Prostate gland (tissue), 2 donors: ENCODE measurements at places on chromosomes 3 and 15. TPM values are rescaled to one million over a fixed set of nuclear protein-coding genes. Genes with fewer than 3 reads are reported as not detected.

DNA sequence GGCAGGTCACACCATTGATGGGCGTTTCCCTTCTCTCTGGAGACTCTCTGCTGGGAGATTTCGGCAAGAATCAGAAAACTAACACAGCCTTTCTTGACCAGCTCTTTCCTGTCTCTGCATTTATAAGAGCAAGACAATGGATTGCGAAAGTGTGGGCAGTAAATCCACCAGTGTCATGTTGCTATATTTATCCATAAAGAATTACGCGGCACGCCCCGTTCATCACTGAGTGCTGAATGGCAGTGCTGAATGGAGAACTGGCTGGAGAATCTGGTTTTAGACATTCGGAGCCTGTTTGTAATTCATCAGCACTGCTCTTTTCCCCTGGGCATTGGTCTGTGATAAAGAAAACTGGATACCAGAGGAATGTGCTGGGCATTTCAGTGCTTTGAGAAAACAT is 2.0 kb upstream of the CEMIP start:
- peaks cover 6% of the 10 kb centered on the region for H3K4me1 ChIP-seq
- H3K27me3 ChIP-seq: no peaks in the 10 kb centered on the region
- no peaks in the 10 kb centered on the region for H3K36me3 ChIP-seq
- peak overlapping the region; percentile 71 for H3K27ac ChIP-seq

DNA sequence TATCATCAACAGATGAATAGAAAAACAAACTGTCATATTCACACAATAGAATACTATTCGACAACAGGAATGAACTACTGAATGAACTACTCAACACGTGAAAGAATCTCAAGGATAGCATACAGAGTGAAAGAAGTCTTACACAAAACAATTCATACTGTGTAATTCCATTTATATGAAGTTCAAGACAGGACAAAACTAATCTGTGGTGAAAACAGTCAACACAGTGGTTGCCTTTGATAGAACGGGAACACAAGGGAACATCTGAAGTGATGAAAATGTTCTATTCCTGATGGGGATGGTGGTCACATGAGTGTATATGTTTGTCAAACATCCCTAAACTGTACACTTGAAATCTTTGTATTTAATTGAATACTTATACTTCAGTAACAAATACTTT is 2.6 kb upstream of the SUSD5 start:
- peaks cover 2% of the 10 kb centered on the region for H3K27me3 ChIP-seq
- no peak overlapping the region for H3K4me3 ChIP-seq
- no peak for DNase-seq
- no peak overlapping the region for H3K27ac ChIP-seq
- H3K36me3 ChIP-seq: no peaks in the 10 kb centered on the region
- H3K4me1 ChIP-seq: no peaks in the 10 kb centered on the region

DNA sequence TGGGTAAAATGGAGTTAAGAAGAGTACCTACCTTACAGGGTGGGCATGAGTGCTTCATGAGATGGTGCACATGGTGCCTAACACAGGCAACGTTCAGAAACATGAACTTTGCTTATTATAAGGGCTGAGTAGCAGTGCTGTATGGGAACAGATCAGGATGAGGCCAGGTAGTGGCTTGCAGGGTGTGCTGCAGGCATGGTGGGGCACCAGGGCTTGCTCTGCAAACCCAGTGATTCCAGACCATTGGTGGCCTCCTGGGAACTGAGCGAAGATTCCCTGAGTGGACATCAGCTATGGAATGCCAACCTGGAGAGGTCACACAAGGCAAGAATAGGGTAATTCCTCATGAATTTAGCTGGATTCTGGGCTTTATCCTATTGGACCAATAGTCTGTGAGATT is 15.8 kb downstream of the TMEM43 start:
- no peak overlapping the region for H3K27ac ChIP-seq
- no peak overlapping the region for H3K4me3 ChIP-seq
- no peak for DNase-seq
- peaks cover 5% of the 10 kb centered on the region for H3K36me3 ChIP-seq
- H3K27me3 ChIP-seq: no peaks in the 10 kb centered on the region

- H3K4me3 ChIP-seq: no peak overlapping the region
- H3K27me3 ChIP-seq: no peaks in the 10 kb centered on the region
- DNase-seq: peak; percentile 55
- peaks cover 6% of the 10 kb centered on the region for H3K4me1 ChIP-seq
Measured at GRCh38 chr15:73802431-73803041, 49.4 kb upstream of the INSYN1 start.

- H3K4me3 ChIP-seq: no peak overlapping the region
- no peaks in the 10 kb centered on the region for H3K4me1 ChIP-seq
- no peaks in the 10 kb centered on the region for H3K36me3 ChIP-seq
Measured at GRCh38 chr3:11434017-11434526, 161.9 kb downstream of the ATG7 start.

- DNase-seq: peak; percentile 9
- peak overlapping the region; percentile 55 for H3K27ac ChIP-seq
- H3K36me3 ChIP-seq: no peaks in the 10 kb centered on the region
- H3K4me3 ChIP-seq: peak overlapping the region; percentile 49
- no peaks in the 10 kb centered on the region for H3K4me1 ChIP-seq
Measured at GRCh38 chr3:3798631-3799113, 559 bp upstream of the LRRN1 start.

- DNase-seq: no peak
- no peak overlapping the region for H3K27ac ChIP-seq
- H3K27me3 ChIP-seq: no peaks in the 10 kb centered on the region
- no peak overlapping the region for H3K4me3 ChIP-seq
- H3K36me3 ChIP-seq: no peaks in the 10 kb centered on the region
Measured at GRCh38 chr3:170730071-170730812, 139.8 kb downstream of the RPL22L1 start.

GRCh38 chr3:187640569-187641059 is 29.6 kb downstream of the SST start:
- no peaks in the 10 kb centered on the region for H3K27me3 ChIP-seq
- H3K4me1 ChIP-seq: no peaks in the 10 kb centered on the region
- no peaks in the 10 kb centered on the region for H3K36me3 ChIP-seq
- H3K27ac ChIP-seq: no peak overlapping the region
- no peak overlapping the region for H3K4me3 ChIP-seq

DNA sequence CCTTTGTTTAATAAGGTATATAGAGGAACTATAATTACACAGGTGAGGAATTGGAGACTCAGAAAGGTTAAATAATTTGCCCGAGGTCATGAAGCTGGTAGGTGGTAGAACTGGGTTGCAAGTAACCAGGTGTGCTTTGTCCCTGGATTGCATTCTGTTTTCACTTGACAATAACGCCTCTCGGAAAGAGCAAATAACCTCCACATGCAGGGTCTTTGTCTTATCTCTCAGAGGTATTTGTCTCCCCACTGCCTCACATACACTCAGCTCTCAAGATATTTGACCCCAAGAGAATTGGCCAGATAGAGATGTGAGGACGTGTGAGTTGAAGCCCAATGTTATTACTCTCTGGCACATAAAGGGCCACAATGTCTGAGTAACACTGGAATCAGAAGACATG is 320.9 kb upstream of the ONECUT1 start:
- no peaks in the 10 kb centered on the region for H3K27me3 ChIP-seq

GRCh38 chr3:194265505-194265892 is 85.6 kb downstream of the CPN2 start:
- DNase-seq: peak; percentile 74
- peak overlapping the region; percentile 31 for H3K27ac ChIP-seq
- no peaks in the 10 kb centered on the region for H3K27me3 ChIP-seq
- H3K4me1 ChIP-seq: peaks cover 10% of the 10 kb centered on the region

DNA sequence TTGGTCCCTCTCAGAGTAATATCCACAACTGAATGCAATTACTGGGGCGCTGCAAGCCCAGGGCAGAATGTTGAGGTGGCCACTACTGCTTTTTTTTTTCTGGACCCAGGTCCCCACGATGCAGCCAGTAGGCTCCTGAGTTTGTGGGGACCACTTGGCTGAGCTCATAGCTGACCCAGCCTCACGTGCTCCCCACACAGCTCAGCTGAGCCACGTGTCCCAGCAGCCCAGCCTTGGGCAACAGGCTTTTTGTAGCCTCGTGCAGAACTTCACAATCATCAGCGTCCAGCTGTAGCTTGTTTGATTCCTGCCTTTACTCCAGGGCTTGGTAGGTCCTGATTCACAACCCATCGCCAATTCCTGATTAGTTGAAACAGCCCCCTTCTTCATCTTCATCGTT is 117.3 kb downstream of the ETFA start:
- H3K36me3 ChIP-seq: no peaks in the 10 kb centered on the region
- no peak overlapping the region for H3K4me3 ChIP-seq
- H3K27ac ChIP-seq: no peak overlapping the region
- H3K4me1 ChIP-seq: peaks cover 6% of the 10 kb centered on the region

- no peaks in the 10 kb centered on the region for H3K27me3 ChIP-seq
- no peaks in the 10 kb centered on the region for H3K36me3 ChIP-seq
- H3K4me3 ChIP-seq: peak overlapping the region; percentile 90
- no peaks in the 10 kb centered on the region for H3K4me1 ChIP-seq
- no peak for DNase-seq
Measured at GRCh38 chr3:142148044-142148791, 1.1 kb downstream of the TFDP2 start.

DNA sequence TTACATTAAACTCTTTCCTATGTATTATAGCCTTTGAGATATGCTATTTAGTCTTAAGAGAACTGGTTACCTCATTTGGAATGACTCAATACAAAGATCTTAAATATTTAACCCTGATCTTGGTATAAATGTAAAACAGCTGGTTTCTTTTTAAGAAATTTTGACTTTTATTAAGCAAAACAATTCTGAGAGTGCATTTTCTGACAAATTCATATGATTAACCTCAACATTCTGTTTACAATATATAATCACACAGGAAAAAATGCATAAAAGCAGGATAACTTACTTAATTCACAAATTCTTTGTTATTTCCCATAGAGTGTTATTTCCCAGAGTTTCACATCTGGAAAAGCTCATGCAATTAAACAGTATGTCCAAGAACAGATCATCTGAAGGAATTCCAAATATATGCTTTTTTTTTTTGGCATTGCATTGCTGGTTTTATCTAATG is 400.4 kb upstream of the THBS1 start:
- no peaks in the 10 kb centered on the region for H3K36me3 ChIP-seq
- no peak overlapping the region for H3K4me3 ChIP-seq
- no peaks in the 10 kb centered on the region for H3K27me3 ChIP-seq
- no peak overlapping the region for H3K27ac ChIP-seq
- DNase-seq: no peak

DNA sequence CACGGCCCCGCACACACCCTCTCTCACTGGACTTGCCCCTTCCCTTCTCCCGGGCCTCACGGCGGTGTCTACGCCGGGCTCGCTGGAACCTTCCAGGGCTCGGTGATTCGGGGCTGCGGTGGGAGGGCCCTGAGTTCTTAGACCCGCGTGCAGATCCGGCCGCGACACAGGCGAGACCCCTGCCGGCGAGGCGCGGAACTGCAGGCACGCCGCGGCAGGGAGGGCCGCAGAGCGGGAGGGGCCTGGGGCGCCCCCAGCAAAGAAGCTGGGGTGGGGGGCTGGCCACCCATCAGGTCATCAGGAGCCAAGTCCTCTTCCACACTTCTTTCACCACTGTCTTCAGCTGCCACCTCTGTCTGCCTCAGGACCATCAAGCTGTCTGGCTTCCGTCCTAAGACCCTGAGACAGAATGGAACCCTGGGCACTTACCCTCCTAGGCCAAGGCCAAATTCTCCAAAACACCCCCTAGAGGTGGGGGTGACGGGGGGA is 164.5 kb downstream of the XXYLT1 start:
- H3K27me3 ChIP-seq: no peaks in the 10 kb centered on the region
- peaks cover 5% of the 10 kb centered on the region for H3K4me1 ChIP-seq
- H3K4me3 ChIP-seq: no peak overlapping the region
- peak; percentile 39 for DNase-seq

GRCh38 chr15:84759018-84759417 is 10.6 kb downstream of the ZNF592 start:
- H3K36me3 ChIP-seq: no peaks in the 10 kb centered on the region
- DNase-seq: no peak
- peaks cover 6% of the 10 kb centered on the region for H3K4me1 ChIP-seq
- no peak overlapping the region for H3K27ac ChIP-seq
- no peaks in the 10 kb centered on the region for H3K27me3 ChIP-seq

DNA sequence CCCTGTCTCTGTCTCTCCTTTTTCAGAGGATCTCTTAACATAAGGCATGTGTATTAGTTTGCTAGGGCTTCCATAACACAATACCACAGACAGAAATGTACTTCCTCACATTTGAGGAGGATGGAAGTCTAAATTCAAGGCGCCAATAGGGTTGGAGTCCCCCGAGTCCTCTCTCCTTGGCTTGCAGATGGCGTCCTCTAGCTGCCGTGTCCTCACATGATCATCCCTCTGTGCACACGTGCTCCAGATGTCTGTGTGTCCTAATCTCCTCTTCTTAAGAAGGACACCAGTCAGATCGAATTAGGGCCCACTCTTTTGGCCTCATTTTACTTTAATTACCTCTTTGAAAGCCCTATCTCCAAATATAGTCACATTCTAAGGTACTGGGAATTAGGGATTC is 23.0 kb upstream of the BFSP2 start:
- no peaks in the 10 kb centered on the region for H3K27me3 ChIP-seq
- H3K4me3 ChIP-seq: no peak overlapping the region
- H3K4me1 ChIP-seq: no peaks in the 10 kb centered on the region
- H3K36me3 ChIP-seq: no peaks in the 10 kb centered on the region

- H3K27ac ChIP-seq: no peak overlapping the region
- H3K4me3 ChIP-seq: no peak overlapping the region
- DNase-seq: no peak
- H3K36me3 ChIP-seq: no peaks in the 10 kb centered on the region
Measured at GRCh38 chr3:161310649-161311423, 60.5 kb downstream of the SPTSSB start.

DNA sequence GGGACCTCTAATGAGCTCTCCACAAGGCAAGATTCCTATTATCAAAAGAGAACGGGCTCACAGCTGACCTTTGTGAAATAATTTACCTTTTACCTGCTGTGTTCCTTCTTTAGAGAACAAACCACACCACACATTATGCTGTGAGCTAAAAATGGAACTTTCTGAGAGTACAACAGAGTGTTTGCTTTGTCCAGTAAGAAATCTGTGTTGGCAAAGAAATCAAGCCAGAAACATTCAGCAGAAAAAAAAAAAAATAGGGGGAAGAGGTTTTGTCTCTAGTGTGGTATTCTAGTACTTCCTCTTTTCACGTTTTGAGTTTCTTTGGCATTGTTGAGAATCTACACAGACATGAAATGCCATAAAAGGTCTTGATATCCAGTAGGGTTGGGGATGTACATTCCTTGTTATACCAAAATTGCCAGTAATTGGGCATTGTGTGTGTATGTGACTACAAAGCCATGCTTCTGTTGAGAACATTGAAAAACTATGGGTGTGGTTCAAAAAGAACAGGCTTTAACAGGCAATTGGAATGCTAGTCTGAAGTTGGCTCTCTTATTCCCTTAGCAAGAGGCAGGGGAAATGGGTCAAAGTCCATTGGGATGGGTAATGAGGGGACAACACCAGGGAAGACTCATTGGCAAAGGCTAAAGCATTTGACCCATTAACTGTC is 273.5 kb downstream of the NEK10 start:
- DNase-seq: no peak
- no peaks in the 10 kb centered on the region for H3K27me3 ChIP-seq
- no peak overlapping the region for H3K4me3 ChIP-seq
- no peaks in the 10 kb centered on the region for H3K4me1 ChIP-seq
- no peaks in the 10 kb centered on the region for H3K36me3 ChIP-seq

UTS2B gene
- 0.18 TPM for total RNA-seq

RBP2 gene
- not detected for total RNA-seq

ALDH1L1 gene
- total RNA-seq: 57.3 TPM

CD276 gene
- 75.0 TPM for total RNA-seq

GXYLT2 gene
- 20.9 TPM for total RNA-seq

GOLGA6L10 gene
- total RNA-seq: 0.36 TPM

GRK7 gene
- total RNA-seq: 0.17 TPM

ECE2 gene
- not detected for total RNA-seq
